Testis (tissue), 5 donors: ENCODE measurements at places on chromosomes 4 and X.
A peak's percentile ranks its signal among the peaks of the same experiment; 100 is the strongest.

- DNase-seq, result no peak
These were observed 72.5 kb downstream of the SLC16A2 start for GRCh38 chrX:74493806-74494205.

- no peak for DNase-seq
These were observed 338.2 kb upstream of the PABPC4L start for GRCh38 chr4:134539729-134540231.

DNA sequence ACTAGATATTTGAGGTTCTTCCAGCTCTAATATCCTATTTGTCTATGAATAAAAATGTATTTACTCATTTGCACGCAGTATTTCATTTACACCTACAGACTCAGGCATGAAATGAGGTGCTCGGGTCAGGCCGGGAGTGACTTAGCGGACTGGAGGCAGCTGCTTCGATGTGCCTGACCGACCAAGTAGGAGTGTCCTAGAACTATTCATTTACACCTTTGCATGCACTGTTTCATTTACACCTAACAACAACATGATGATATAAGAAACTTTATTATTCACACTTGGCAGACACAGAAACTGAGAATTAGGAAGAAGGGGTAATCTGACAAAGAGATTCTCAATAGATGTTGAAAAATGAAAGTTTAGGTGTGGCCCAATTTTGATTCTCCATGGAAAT, 28.7 kb upstream of the FAT1 start:
- DNase-seq, result no peak

DNA sequence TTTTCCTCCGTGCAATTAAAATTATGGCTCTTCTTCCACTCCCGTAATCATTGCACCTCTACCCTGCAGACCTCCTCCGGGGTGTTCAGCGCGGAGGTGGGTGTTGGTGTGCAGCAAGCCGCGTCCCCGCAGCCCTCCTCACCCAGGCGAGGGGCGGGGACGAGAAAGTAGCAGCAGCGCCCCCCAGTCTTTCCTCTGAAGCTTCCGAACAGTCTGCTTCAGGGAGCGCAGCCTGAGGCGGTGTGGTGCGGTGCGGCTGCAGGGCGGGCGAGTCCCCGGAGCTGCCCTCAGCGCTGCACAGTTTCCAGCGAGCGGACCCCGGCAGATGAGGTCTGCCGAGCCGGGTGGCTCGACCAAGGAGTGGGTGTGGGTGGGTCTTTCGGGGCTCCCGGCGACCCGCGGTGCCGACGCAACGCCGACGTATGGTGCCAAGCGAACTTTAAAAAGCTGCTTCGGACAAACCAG, at the start of gene FRAS1:
FRAS1 (plus strand) TSS at position 189 of the 465 bp plus-strand sequence. CDS start 687 bp downstream, outside the sequence.
- DNase-seq, result peak; percentile 26

GRCh38 chr4:140054861-140055260, 99.1 kb downstream of the MAML3 start:
- DNase-seq, result no peak

- no peak for DNase-seq
These were observed 75.9 kb upstream of the GAB1 start for GRCh38 chr4:143260750-143261149.

DNA sequence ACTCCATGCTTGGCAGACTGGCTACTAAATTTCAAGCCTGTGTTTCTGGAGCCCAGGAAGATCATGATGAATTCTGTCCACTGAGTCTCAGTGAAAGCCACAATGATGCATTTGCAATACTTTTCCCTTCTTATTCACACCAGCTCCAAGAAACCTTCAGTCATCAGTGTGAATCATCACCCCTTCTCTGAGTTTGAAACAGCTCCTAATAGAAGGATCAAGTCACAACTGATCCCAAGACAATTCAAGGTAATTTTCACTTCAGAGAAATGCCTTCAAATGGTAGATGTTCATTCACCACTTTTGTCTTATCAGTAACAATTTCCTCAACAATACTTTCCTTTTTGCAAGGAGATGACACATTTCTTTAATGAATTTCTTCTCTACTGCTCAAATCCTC, 257.4 kb downstream of the NLGN4X start:
- no peak for DNase-seq

DNA sequence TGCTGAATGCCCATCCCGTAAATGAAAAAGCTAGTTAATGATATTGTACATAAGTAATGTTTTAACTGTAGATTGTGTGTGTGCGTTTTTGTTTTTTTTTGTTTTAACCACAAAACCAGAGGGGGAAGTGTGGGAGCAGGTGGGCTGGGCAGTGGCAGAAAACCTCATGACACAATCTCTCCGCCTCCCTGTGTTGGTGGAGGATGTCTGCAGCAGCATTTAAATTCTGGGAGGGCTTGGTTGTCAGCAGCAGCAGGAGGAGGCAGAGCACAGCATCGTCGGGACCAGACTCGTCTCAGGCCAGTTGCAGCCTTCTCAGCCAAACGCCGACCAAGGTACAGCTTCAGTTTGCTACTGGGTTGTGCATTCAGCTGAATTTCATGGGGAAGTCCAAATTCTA, at the start of gene SPP1:
SPP1 (plus strand) TSS at position 249 of the 400 bp plus-strand sequence. CDS start 1,182 bp downstream, outside the sequence.
- DNase-seq, result peak; percentile 44

GRCh38 chr4:142713282-142714030, 132.6 kb downstream of the INPP4B start:
- DNase-seq, result no peak

- DNase-seq, result no peak
These were observed 231.7 kb downstream of the FBXW7 start for GRCh38 chr4:152304220-152304619.

DNA sequence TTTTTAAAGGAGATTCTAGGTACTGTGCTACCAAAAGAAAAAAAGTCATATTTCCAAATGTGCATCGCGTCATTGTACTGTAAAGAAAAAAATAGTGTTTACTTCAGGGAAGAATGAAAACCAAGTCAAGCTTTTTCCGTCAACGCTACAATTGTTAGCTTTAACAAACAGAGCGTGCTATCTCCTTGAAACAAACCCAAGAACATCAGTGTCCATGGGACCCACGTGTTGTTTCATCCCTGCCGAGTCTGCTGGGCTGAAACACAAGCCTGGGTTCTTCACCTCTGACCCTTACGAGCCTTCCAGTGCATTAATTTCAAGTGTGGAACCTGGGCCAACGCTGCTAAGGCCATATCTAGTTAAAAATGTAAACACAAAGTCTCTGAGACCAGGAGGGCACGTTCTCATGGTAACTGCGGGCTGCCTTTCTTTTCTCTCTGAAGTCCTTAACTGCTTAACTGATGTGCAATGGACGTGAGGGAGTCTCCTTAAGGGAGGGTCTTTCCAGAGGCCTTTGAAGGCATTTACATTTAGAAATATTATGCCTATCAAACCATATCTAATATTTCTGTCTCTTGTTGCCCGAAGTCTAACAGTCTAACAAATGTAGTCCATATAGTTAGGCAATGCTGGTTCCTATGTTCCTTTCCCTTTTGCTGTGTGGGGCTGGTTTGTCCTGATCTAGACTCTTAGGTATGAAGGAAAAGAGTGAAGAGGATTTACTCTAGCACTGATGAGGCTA, 36.3 kb downstream of the ING2 start:
- DNase-seq, result peak; percentile 77

DNA sequence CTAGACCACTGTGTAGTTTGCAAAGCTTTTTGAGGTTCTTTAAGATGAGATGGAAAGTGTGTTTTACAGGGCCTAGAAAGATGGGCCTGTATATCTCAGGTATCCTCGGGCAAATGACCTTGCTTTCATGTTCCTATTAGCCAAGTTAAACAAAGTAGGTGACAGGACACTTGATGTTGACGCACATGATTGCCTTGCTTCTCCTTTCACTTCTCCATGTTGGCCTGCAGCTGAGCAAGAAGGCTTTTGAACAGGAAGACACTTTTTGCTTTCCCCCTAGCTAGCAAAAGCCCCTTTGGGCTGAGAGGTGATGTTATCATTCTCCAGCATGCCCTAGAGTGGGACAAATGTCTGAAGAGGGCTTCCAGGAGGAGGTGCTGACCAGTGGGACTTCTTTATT, 202.1 kb downstream of the GPC3 start:
- no peak for DNase-seq

- no peak for DNase-seq
These were observed 88.5 kb upstream of the NOCT start for GRCh38 chr4:138927072-138927471.

- no peak for DNase-seq
These were observed 47.6 kb upstream of the UXT start for GRCh38 chrX:47706575-47706974.

GRCh38 chrX:128020701-128021100, 31.5 kb downstream of the ACTRT1 start:
- DNase-seq, result no peak
